NCI-H1930 (cell line): ENCODE measurements at places on chromosomes 2 and 18.

DNA sequence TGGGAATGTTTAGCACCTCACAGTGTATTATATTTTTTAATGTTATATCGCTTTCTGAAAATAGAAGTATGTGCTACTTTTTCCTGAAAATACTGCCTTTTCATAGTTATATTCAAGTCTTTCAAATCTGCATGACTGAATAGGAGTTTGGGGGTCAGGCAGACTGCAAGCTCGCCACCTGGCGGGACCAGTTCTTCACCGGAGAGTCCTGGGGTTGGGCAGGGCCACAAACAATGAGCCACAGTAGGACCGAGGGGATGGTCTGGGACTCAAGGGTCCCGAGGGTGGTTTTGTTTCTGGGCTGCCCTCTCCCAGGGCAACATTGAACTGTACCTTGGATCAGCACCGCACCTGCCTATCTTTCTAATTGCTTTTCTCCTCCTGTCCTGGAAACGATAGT is 70.6 kb downstream of the VWA3B start:
- DNase-seq: no peak

- DNase-seq: no peak
Observed at GRCh38 chr18:63705401-63705800, 2.6 kb downstream of the SERPINB11 start.

GRCh38 chr18:49959176-49959575 is 145.8 kb upstream of the ACAA2 start:
- DNase-seq: no peak

DNA sequence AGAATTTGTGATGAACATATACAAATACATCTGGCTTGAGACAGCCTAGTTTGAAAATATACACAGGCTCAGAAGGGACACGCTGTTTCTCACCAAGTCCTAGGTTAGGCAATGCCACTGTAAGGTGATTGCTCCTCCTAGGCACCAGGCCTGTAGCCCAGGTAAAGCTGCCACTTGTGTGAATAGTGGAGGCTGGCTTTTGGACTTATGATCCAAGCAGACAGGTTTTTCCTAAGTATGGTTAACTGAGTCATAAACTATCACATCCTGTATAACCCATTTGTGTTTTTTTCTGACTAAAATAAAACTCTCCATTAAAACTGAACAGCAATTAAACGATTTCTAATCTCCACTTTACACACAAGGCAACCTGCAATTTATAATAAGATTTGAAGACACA is 81.0 kb downstream of the SEMA4F start:
- DNase-seq: no peak

- no peak for DNase-seq
Observed at GRCh38 chr2:108825254-108825653, 38.7 kb downstream of the CCDC138 start.

GRCh38 chr2:48323146-48323545 is 206.8 kb upstream of the STON1 start:
- DNase-seq: no peak

DNA sequence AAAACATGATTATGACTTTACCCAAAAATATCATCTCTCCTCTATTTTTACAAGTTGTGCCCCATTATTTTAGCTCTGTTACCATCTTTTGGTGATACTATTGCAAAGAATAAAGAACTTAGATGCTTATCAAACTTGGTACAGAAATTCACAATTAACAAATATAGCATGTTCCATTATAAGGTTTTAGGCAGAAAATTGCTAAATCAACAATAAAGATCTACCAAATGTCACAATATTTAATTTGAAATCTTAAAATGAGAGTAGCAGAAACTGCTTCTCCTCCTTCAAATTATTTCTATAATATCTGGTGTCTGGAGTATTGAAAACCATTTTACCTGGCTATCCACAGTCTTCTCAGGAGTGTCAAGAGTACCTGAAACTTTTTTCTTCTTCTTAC is 8.7 kb downstream of the NIFK start:
- DNase-seq: no peak

DNA sequence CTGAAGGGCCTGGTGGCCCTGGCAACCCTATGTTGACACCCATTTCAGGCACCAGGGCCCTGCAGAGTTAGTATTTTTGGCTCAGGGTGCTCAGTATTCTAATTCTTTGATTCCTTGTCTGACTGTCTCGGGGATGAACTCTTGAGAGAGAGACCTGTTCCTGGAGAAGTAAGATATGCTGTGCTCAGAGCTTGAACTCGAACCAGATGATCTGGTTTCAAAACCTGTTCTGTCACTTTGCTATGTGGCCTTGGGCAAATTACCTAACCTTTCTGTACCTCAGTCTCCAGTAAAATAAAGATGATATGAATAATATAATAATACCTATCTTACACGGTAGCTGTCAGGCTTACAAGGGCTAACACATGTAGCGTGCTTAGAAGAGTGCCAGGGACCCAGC is 294.2 kb downstream of the DYSF start:
- DNase-seq: no peak

DNA sequence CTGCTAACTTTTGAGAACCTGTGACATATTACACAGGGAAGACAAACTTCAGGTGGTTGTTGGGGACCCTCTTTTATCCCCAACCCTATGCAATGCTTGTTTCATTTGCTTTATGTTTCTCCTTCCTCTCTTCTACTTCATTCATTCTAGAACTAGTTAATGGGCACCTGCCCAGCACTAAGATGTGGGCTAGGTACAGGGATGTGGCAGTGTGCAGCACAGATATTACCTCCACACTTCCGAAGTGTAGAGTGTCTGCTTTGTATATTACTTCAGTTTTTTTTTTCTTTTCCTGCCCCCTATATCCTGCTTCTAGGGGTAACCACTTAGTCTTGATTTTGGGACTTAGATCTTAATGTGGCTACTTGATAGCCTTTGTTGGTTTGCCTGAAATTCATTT is 35.1 kb downstream of the CD28 start:
- no peak for DNase-seq
